H4 (cell line): ENCODE measurements at places on chromosomes 11 and 22.

- no peak for DNase-seq
Measured at GRCh38 chr22:19769393-19769715, 8.8 kb downstream of the TBX1 start.

DNA sequence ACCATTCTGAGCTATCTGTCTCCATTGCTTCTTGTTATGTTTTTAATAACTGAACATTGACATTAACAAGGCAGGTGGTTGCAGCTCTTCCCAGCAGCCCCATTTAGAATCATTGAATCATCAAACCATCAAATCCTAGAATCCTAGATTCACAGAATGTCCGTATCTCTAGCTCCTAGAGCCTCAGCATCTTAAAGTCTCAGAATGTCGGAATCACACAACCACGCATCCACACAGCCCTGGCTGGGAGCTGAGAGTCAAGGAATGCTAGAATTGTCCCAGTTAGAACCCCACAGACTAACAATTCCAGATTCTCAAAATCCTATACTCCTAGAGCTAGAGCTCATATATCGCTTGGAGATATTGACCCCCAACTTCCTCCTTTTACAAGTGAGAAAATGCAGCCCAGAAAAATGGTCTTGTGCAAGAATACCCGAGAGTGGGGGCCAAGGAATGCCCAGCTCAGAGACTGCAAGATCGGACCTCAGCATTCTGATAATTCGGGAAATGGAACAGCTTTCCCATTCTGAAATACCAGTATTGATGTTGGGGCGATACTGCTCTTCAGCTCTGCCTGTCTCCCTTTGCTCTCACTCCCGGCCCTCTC is 38.8 kb downstream of the PDE2A start:
- DNase-seq = no peak

GRCh38 chr11:70590356-70590991 is 192.1 kb downstream of the CTTN start:
- DNase-seq = no peak

DNA sequence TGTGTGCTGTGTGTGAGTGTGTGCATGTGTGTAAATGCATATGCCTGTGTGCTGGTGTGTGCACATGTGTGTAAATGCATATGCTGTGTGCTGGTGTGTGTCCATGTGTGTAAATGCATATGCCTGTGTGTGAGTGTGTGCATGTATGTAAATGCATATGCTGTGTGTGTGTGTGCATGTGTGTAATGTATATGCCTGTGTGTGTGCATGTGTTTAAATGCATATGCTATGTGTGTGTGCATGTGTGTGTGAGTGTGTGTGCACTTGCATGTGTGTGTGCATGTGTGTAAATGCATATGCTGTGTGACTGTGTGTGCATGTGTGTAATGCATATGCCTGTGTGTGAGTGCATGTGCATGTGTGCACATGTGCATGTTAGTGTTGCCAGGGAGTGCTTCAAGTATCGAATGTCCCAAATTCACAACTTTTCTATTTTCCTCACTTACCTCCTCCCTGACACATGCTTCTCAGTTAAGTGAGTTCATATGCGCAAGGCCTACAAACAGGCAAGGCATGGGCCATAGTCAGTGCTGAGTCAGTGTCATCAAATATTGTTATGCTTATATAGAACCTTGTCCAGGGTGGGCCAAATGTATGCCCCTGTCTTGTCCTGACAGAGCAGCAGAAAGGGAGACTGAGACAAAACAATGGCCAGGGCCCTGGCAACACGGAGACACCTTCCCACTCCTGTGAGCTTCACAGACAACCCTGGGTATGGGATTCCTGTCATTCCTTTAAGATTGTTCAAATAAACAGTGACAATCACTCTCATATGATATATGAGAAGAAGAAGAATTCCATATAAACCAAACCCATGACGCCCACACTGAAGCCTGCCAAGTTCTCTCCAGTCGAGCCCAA is 38.6 kb downstream of the GGTLC2 start:
- no peak for DNase-seq
